Inflammatory macrophage treated with lipopolysaccharide for 4 hours (primary cell): ENCODE measurements at places on chromosomes 13 and 19.

DNA sequence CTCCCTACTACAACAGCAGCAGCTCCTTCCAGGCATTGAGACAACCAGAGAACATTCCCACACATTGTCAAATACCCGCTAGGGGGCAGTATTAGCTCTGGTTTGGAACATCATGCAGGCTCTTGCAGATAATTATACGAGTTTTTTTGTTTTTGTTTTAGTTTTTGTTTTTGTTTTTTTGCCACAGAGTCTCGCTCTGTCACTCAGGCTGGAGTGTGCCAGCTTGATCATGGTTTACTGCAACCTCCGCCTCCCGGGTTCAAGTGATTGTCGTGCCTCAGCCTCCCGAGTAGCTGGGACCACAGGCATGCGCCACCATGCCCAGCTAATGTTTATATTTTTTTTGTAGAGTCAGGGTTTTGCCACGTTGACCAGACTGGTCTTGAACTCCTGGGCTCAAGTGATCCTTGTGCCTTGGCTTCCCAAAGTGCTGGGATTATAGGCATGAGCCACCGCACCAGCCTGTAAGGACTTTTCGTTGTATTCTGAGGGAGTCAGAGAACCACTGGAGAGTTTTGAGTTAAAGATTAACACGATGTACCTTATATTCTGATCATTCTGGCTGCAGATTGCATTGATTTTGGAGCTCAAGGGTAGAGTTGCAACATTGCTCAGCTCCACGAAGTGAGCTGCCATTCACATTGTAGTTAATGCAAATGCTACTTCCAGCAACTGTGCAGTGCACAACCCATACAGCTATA is 41.7 kb upstream of the CEACAM20 start:
- DNase-seq, result peak; percentile 82

DNA sequence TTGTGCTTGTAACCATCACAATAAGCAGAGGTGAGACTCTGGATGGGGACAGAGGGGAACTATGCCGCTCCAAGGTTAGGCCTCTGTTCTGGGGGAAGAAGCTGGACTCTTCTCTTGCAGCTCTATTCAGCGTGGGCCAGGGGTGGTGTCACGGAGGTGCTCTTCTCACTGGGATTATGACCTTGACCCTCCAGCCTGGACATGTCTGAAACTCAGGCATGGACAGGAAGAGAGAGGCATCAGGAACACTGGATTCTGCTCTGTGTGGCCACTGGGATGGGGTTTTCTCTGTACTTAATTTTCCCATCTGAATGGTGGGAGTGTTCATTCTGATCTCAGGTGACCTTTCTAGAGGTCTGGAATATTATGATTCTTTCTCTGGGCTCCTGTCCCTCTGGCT is 7.6 kb downstream of the MEGF8 start:
- no peak for DNase-seq

GRCh38 chr19:39704181-39705044 is at the start of gene LGALS14:
TSS of gene LGALS14 (plus strand) at chr19:39704481. CDS start at chr19:39704529, 48 bp downstream.
- no peak for DNase-seq

GRCh38 chr13:39129213-39129612 is 91.0 kb downstream of the NHLRC3 start:
- no peak for DNase-seq

GRCh38 chr13:93235258-93236015 is 8.8 kb downstream of the GPC6 start:
- DNase-seq, result no peak

DNA sequence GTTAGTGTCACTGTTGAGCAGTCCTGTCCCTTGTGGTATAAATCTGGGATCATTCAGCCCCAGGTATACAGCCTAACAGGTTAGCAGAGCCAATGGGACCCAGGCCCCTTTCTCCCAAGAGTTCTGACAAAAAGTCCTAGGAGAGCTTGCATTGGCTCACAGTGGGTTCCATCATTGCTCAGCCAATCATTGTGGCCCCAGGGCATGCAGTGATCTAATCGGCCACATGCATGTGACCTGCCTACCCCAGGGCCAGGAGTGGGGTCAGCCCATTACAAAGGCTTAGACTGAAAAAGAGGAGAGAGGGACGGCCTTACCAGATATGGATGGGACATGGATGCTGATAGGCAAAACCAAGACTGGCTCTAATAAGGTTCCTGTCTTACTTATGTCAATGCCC is 41.1 kb downstream of the SPTBN4 start:
- DNase-seq, result no peak

DNA sequence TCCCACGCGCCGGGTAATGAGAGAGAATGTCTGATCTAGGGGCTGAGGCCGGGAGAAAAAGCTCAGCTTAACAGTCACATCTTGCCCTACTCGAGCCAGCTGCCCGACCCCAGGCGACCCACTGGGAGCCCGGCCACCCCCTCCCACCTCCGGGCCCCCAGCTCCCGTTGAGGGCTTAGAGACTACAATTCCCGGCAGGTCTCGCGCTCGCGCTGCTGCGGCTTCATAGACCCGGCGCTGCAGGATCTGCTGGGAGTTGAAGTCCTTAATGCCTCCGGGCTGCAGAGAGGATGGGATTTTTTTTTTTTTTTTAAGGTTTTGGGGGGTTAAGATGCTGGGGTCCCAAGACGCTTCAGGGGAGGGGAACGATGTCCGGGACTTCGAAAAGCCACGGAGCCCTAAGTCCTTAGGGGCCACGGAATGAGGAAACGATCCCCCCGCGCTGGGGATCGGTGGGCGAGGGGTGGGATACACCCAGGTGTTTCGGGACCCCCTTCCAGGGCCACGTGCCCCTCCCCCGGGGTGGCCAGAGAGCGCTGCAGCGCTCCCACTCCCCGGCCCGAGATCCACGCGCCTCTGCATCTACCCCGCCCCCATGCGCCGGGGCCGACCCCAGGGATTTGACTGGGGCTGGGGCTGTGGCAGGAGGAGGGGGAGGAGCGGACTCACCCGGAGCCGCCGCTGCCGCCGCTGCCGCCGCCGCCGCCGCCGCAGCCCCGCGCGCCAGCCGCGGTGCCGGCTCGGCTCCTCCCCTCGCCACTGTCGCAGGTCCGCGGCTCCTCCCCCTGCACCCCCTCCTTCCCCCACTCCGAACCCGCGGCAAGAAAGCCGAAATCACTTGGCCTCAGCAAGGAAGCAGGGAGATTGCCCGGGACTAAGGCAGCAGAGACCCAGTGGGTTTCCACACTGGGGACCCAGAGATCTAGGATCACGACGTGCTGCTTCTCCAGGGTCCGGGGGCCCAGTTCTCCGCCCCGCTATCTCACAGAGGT is at the start of gene SYT3:
TSS of gene SYT3 (minus strand) at position 761 of the 992 bp plus-strand sequence. CDS start 2,470 bp downstream, outside the sequence.
- DNase-seq, result no peak

DNA sequence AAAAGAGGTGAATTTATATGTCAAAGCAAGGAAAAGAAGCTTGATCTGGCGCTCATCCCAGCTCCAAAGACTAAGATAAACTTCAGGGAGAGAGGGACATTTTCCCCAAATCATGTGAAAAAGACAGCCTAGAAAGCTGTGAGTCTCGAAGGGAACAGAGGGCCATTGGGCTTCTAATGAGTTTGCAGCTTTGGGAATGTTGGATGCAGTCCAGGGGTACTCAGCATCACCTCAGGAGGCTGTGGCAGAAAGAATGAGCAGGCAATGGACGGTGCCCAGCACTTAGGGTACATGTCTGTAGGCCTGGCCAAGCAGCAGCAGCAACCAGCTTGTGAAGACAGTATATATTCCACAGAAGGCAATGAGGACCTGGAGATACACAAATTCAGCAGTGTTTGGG is 25.7 kb upstream of the WASF3 start:
- DNase-seq, result no peak

DNA sequence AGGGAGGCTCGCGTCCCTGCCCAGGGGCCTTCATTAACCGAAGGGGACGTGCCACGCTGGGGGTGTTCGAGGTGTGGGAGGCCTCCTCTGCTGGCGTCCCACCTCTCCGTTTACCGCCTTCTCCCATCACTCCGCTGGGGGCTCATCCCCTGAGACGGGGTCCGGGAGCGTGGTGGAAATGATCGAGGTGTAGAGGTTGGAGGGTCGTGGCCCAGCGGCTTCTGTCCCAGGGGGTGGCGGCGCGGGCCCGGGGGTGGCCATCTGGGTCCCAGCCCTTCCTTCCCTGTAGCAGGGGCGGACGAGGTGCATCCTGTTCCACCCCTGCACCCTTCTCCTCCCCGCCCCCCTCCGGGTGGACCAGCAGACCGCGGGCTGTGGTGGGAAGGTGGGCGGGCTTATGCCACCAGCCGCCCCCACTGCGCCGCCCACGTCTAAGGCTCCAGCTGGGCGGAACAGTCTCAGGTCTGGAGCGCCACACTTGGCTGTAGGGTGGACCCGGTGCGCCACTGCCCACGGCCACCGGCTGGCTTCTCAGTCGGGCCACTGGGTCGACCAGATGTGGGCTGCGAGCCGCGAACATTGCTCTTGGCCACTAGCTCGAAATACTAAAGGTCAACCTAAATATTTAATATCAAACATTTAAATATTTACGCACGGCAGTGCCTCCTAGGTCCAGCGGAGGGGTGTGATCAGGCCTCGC is 69.5 kb downstream of the ZNF723 start:
- DNase-seq, result no peak

- DNase-seq, result no peak
Measured at GRCh38 chr13:108185223-108185622, 30.1 kb downstream of the LIG4 start.

DNA sequence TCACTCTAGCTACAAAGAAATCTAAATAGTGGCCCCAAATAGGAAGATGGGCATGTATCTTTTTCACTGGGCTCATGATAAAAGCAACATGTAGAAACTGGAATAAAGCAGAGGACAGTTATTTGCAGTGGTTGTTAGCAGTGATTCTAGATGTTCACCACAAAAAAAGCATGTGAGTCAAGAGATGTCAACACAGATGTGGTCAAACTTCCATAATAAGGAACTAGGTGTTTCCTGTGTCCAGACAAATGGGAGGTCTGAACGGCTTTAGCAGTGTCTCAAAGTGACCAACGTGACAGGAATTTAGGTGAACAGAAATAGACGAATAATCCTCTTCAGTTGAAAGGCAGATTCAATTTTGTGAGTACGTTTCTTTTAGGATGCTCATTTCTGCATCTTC is 162.7 kb downstream of the TBC1D4 start:
- peak; percentile 75 for DNase-seq

- no peak for DNase-seq
Measured at GRCh38 chr13:30418075-30418716, 4.1 kb upstream of the UBE2L5 start.

DNA sequence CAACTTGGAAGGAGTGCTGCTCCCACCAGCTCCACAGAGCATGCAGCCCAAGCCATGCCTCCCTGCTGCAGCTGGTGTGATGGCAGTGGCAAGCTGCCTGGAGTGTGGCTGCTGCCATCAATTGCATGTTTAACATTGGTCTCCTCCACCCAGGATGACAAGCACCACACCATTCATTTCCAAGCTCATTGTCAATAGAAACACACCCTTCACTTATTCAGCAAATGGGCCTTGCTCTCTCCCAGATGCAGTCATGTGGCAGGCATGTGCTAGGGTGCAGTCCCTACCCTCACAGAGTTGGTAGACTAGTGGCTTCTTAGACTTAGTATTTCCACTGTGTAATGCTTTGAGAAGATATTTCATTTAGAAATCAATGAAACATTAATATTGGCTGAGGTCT is 70.8 kb upstream of the FGF14 start:
- DNase-seq, result no peak

- no peak for DNase-seq
Measured at GRCh38 chr13:50805805-50806204, 37.7 kb downstream of the DLEU7 start.

GRCh38 chr19:43768273-43769050 is 12.3 kb downstream of the KCNN4 start:
- peak; percentile 93 for DNase-seq

DNA sequence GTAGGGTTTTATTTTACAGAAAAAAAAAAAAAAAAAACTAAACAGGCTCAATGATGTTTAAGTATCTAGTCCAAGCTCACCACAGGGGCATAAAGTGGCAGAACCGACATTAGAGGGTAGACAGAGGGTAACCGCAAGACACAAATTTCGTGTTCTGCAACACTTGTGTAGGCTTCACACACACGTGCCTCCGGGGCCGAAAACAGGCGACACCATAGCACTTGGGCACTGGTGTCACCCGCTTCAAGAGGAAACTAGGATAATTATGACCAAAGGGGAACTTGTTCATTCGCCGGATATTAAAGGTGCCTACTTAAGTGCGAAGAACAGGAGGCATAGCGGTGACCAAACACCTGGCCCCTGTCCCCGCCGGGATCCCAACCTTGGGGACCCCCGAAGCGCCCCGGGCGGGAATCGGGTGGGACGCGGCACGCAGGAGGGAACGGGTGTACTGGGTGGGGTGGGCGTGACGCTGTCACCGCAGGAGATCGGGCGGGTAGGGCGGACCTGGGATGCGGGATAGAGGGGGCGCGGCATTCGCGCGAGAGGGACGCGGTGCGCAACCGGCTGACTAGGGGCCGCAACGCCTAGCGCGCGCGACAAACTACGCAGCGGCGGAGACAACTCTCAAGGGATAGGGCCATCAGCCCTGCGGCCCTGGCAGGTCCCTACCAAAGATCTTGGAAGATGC is 558 bp downstream of the MZT1 start:
- DNase-seq, result peak; percentile 55

- no peak for DNase-seq
Measured at GRCh38 chr13:113009743-113010509, 40.9 kb downstream of the MCF2L start.

GRCh38 chr19:1599460-1599846 is 5.8 kb downstream of the UQCR11 start:
- DNase-seq, result no peak

DNA sequence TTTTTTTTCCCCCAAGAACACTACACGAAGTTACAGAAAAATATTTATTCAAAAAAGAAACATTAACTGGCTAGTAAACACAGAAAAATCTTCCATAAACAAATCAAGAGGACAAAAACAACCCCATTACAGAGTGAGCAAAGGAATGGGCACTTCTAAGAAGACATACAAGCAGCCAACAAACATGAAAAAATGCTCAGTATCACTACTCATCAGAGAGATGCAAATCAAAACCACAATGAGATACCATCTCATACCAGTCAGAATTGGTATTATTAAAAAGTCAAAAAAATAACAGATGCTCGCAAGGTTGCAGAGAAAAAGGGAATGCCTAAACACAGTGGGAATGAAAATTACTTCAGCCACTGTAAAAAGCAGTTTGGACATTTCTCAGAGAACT is 131.7 kb downstream of the UGGT2 start:
- no peak for DNase-seq

- no peak for DNase-seq
Measured at GRCh38 chr13:98447881-98448641, 128.8 kb downstream of the STK24 start.

- peak; percentile 86 for DNase-seq
Measured at GRCh38 chr19:47047763-47048405, 540 bp downstream of the TMEM160 start.

DNA sequence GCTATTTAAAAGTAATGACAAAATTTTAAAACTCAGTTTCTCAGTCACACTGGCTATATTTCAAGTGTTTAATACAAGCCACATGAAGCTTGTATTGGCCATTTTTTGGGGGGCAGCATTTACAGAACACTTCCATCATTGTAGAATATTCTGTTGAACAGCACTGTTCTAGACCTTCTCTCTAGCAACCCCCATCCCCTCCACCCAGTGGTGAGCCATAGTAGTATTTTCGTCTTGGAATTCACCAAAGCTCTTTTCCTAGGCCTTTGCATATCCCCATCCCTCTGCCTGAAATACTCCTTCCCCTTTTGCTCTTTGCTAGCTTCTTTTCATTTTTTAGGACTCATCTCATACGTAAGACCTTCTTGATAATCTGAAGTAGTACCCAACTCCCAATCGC is 99.5 kb downstream of the ZC3H13 start:
- DNase-seq, result no peak
